ENCODE measurements at places on chromosomes 7 and 10. TPM values are rescaled to one million over a fixed set of nuclear protein-coding genes. Genes with fewer than 3 reads are reported as not detected.

- DNase-seq = no peak
Observed at GRCh38 chr7:134350709-134351108, 34.0 kb upstream of the SLC35B4 start.

GRCh38 chr7:121012170-121012874 is 23.8 kb downstream of the CPED1 start:
- DNase-seq = no peak

DNA sequence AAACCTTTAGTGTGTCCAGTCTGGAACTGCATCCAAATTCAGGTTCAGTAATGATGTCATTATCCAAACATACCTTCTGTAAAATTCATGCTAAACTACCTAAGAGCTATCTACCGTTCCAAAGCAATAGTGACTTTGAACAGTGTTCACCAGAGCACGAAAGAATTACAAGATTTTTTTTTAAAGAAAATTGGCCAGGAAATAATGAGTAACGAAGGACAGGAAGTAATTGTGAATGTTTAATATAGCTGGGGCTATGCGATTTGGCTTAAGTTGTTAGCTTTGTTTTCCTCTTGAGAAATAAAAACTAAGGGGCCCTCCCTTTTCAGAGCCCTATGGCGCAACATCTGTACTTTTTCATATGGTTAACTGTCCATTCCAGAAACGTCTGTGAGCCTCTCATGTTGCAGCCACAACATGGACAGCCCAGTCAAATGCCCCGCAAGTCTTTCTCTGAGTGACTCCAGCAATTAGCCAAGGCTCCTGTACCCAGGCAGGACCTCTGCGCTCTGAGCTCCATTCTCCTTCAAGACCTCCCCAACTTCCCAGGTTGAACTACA is 694 bp upstream of the FAS start:
- DNase-seq = no peak

GRCh38 chr7:158567153-158567603 is 20.4 kb downstream of the PTPRN2 start:
- DNase-seq = no peak

- no peak for DNase-seq
Observed at GRCh38 chr7:69237541-69237940, 360.7 kb upstream of the AUTS2 start.

GRCh38 chr10:132511121-132512051 is 26.2 kb upstream of the INPP5A start:
- no peak for DNase-seq

- DNase-seq = no peak
Observed at GRCh38 chr7:106278695-106279094, 6.1 kb downstream of the NAMPT start.

DNA sequence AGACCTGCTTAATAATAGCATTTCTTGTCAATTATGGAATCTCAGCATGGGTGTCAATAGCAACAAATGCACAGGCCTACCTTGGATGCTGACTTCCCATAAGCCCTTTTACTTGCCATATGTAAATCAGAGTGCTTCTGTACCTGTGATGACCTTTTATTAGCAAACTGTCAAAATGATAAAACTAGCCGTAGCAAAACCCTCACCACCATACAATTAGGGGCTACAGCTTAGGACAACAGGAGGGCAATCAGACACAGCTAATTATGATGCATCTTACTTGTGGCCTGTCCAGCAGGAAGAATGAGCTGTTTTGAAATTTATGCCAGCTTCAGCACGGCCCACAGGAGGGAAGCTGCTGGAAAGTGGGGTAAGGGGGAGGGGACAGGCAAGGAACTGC is 201.6 kb downstream of the TAX1BP1 start:
- no peak for DNase-seq

- DNase-seq = peak; percentile 79
Observed at GRCh38 chr7:127107601-127108007, 145.1 kb downstream of the GRM8 start.

- DNase-seq = no peak
Observed at GRCh38 chr7:98808751-98809460, 60.9 kb downstream of the TMEM130 start.

- no peak for DNase-seq
Observed at GRCh38 chr10:6052247-6053221, 9.6 kb downstream of the IL2RA start.

DNA sequence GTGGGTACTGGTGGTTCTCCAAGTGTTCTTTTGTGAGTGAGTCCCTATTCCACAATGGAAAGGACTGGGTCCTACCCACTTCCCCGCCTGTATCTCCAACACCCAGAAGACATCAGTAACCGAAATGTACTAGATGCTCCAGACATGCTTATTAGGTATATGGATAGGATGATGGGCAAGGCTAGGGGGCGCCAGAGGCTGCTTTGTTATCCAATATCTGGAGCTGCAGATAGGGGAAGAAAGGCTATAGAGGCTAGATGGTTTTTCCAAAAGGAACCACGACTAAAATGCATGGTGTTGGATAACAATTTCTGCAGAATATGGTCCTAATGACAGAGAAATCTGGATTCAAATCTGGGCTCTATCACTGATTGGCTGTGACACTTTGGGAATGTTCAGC is 56.2 kb upstream of the TM9SF3 start:
- DNase-seq = peak; percentile 80

- DNase-seq = no peak
Observed at GRCh38 chr7:4162884-4163564, 519.1 kb upstream of the FOXK1 start.

GRCh38 chr7:37666026-37666799 is 17.4 kb upstream of the GPR141 start:
- DNase-seq = no peak

DNA sequence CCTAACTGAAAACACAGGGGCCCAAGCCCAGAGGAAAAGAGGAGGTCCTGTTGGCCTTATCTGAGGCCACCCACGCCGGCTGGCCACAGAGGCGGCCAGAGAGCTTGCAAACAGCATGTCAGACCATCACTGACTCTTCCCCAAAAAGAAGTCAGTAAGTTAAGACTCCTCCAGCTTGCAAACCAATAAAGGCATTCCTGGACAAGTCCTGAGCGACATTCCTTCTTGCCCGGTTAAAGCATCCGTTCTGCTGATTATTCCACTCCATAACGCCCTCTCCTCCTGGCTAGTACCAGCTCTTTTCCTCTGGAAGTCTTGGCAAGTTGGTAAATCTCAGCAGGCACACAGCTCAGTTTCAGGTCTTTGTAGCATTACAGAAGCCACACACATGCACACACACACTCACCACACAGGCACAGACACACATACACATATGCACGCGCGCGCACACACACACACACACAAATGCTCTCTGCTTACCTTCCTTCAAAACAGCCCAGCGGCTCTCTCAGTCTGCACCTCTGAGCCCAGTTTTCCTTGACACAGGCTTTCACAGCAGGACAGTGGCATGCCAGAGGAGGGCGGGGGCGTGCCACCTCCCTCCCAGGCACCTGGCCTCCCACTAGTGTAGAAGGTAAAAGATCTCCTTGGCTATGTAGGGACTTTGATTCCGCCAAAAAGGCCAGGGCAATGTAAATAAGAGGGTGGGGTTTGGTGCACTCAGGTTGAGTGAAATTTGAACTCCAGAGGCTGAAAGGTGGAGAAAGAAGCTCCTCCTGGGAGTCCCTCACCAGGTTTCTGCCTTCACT is 201.4 kb downstream of the TNS3 start:
- no peak for DNase-seq

GRCh38 chr7:55019191-55019690 is 424 bp downstream of the EGFR start:
- no peak for DNase-seq

- no peak for DNase-seq
Observed at GRCh38 chr7:90709501-90710465, 113.7 kb downstream of the CDK14 start.

DNA sequence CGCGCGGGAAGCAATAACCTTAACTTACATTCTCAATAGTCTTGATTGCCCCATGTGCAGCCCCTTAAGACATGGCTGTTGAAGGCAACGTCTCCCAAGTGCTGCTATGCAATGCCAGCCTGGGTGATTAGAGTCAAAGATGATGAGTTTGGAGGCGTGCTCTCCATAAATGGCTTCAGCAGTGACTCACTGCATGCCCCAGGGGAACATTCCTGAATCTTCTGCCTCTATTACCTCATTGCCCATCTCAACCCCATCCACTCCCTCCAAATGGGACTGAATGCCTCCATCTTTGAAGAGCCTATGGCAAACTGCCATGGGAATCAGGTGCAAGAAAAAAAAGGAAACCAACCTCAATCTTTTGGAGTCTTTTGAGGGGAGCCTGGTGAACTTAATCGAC is 282.8 kb downstream of the SNX10 start:
- peak; percentile 29 for DNase-seq

ARHGAP22 gene
- 0.24 TPM for total RNA-seq

FKBP9 gene
- total RNA-seq = 178 TPM

OR9A4 gene
- not detected for total RNA-seq

NYAP1 gene
- 0.53 TPM for total RNA-seq

EMX2 gene
- total RNA-seq = 0.13 TPM

DNAJB12 gene
- total RNA-seq = 32.0 TPM

ELFN1 gene
- total RNA-seq = 0.11 TPM

CTAGE4 gene
- not detected for total RNA-seq
